ENCODE measurements at places on chromosomes 7 and 10.

DNA sequence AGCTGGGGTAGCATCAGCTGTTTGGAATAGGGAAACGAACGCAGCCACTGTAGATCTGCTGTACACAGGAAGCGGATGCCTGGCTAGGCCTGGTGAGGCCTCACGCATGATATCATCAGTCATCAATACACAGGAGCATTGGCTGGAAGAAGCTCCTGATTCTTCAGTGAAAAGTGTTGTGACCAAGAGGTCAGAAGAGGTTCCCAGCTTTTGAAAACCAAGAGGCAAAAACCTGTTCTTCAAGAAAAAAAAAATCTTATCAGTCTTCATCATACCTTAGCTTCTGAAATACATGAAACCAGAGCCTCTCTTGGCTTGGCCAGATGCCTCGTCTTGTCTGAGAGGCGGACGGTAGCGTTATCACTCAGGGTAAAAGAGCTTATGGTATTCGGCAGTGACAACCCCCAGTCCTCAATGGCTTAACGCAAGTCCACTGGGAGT is 139.3 kb upstream of the TCF7L2 start:
- DNase-seq, result no peak
- H3K4me1 ChIP-seq, result no peaks in the 10 kb centered on the region
- H3K4me3 ChIP-seq, result no peak overlapping the region
- peaks cover 20% of the 10 kb centered on the region for H3K36me3 ChIP-seq
- no peak overlapping the region for H3K27ac ChIP-seq

- H3K27me3 ChIP-seq, result no peaks in the 10 kb centered on the region
- H3K4me3 ChIP-seq, result no peak overlapping the region
- peaks cover 17% of the 10 kb centered on the region for H3K4me1 ChIP-seq
- H3K27ac ChIP-seq, result no peak overlapping the region
- DNase-seq, result no peak
- H3K36me3 ChIP-seq, result peaks cover 11% of the 10 kb centered on the region
Measured at GRCh38 chr7:2010101-2010500, 222.6 kb downstream of the MAD1L1 start.

DNA sequence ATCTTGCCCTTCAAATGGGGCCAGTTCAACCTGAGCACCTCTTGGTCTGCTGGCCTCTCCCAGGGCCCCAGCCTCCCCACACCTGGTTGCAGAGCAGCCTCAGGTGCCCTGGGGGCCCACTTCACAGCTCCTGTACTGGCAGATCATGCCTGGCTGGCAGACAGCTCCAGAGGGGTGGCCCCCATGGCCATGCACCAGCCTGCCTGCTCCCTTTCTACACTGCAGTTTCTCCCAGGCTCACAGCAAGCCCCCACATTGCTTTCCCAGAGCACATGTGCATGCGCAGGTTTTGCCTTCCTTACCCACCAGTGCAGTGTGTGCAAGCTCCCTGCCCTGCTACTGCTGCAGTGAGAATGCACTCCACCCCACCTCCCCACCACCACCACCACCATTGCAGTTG is 9.8 kb upstream of the MIOS start:
- no peak overlapping the region for H3K4me3 ChIP-seq
- DNase-seq, result no peak
- no peaks in the 10 kb centered on the region for H3K27me3 ChIP-seq
- no peak overlapping the region for H3K27ac ChIP-seq
- no peaks in the 10 kb centered on the region for H3K4me1 ChIP-seq

DNA sequence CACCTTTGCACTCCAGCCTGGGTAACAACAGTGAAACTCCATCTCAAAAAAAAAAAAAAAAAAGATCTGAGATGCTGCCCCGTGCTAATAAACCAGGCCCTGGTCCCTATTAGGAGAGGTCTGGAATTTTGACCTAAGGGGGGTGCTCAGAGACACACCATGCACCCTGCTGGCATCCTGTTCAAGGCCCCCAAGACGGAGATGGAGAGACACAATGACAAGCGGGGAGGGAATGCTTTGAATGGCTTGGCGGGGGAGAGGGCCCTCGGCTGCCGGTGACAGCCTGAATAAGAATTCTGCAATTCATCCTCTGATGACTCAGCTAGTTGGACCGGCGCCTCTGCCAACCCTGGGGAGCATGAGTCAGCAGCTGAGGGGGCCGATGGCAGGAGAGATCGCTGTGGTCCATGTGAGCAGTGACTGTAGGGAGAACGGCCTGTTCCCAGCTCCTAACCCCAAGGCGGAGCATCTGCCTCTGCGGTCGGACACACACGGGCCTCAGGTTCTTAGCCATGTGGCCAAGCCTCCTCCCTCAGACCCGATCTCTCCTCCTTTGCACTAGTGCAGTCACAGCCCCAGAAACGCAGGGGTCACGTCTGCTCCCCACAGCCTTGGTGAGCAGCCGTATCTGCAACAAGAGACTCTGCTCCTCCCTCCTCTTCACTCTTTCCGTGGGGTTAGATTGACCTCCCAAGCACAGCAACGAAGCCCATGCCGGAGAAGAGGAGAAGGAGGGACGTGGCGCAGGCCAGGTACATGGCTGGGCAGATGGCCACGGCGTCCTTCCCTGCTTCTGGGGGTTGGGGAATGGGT is 14.9 kb downstream of the TRIM56 start:
- H3K27me3 ChIP-seq, result peaks cover 8% of the 10 kb centered on the region
- no peaks in the 10 kb centered on the region for H3K36me3 ChIP-seq
- no peak overlapping the region for H3K27ac ChIP-seq
- H3K4me3 ChIP-seq, result no peak overlapping the region
- no peak for DNase-seq

DNA sequence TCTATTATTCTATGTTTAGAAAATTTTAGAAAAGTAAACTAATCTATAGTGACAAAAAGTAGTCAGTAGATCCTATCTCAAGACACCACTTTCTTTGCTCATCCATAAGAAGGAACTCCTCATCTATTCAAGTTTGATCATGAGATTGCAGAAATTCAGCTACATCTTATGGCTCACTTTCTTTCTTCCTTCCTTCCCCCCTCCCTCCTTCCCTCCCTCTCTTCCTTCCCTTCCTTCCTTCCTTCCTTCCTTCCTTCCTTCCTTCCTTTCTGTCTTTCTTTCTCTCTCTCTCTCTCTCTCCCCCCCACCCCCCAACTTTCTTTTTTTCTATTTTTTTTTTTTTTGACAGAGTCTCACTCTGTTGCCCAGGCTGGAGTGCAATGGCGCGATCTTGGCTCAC is 35.3 kb upstream of the SRPK2 start:
- H3K4me1 ChIP-seq, result no peaks in the 10 kb centered on the region
- no peak for DNase-seq
- H3K27ac ChIP-seq, result no peak overlapping the region
- H3K27me3 ChIP-seq, result no peaks in the 10 kb centered on the region
- H3K36me3 ChIP-seq, result no peaks in the 10 kb centered on the region

GRCh38 chr7:36291387-36292316 is 98.0 kb upstream of the ANLN start:
- no peaks in the 10 kb centered on the region for H3K27me3 ChIP-seq
- H3K4me1 ChIP-seq, result peaks cover 22% of the 10 kb centered on the region
- peak; percentile 70 for DNase-seq
- H3K4me3 ChIP-seq, result peak overlapping the region; percentile 54

DNA sequence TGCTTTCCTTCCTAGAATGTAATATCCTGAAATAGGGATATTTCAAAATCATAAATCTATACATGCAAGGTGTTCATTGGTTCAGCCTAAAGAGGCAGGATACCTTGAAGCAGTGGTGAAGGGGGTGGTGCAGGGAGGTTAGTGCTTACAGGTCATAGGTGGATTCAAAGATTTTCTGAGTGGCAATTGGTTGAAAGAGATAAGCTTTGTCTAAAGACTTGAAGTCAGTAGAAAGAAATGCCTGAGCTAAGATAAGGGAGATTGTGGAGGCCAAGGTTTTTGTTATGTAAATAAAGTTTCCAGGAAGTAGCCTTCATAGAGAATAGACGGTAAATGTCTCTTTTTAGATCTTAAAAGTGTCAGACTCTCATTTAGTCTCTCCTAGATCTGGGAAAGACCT is 741.2 kb upstream of the ZWINT start:
- DNase-seq, result no peak
- no peak overlapping the region for H3K27ac ChIP-seq
- H3K36me3 ChIP-seq, result no peaks in the 10 kb centered on the region
- no peak overlapping the region for H3K4me3 ChIP-seq
- H3K27me3 ChIP-seq, result no peaks in the 10 kb centered on the region

GRCh38 chr10:43073191-43073590 is 3.7 kb upstream of the RET start:
- no peaks in the 10 kb centered on the region for H3K36me3 ChIP-seq
- peaks cover 4% of the 10 kb centered on the region for H3K4me1 ChIP-seq
- DNase-seq, result no peak
- H3K4me3 ChIP-seq, result peak overlapping the region; percentile 51

GRCh38 chr7:33725111-33726025 is 180.0 kb upstream of the BMPER start:
- no peaks in the 10 kb centered on the region for H3K27me3 ChIP-seq
- H3K4me3 ChIP-seq, result no peak overlapping the region
- H3K36me3 ChIP-seq, result peaks cover 5% of the 10 kb centered on the region
- no peak for DNase-seq
- H3K4me1 ChIP-seq, result no peaks in the 10 kb centered on the region

DNA sequence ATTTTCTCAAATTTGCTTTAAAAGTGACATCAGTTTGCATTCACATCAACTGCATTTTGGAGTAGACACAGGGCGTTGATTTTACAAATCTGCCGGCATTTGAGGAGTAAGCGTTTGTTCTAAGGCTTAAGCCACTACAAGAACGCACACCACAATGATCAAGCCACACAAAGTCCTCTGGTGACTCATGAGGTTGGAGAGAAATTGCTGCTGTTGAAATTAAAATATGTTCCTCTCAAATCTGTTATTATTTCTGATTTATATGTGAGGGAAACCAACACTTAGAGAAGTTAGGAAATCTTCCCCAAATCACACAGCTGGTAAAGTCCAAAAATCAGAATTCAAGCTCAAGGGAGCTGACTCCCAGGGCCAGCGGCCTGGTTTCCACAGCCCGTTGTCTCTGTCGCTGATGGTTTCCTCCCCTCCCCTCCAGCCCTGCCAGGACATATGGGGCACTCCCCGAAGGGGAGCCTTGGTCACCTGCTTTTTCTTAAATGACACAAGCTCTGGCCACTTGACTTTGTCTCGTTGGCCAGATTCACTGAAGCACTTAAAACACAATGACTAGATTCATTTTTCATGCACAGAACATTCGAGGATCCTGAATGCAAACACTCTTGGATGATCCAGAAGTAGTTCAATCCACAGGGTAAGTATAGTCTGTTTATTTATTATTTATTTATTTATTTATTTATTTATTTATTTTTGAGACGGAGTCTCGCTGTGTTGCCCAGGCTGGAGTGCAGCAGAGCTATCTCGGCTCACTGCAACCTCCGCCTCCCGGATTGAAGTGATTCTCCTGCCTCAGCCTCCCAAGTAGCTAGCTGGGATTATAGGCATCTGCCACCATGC is 29.2 kb upstream of the KLF6 start:
- H3K36me3 ChIP-seq, result no peaks in the 10 kb centered on the region
- peaks cover 32% of the 10 kb centered on the region for H3K4me1 ChIP-seq
- no peak overlapping the region for H3K27ac ChIP-seq
- H3K4me3 ChIP-seq, result no peak overlapping the region

- H3K4me3 ChIP-seq, result no peak overlapping the region
- H3K4me1 ChIP-seq, result no peaks in the 10 kb centered on the region
- no peak overlapping the region for H3K27ac ChIP-seq
- H3K27me3 ChIP-seq, result no peaks in the 10 kb centered on the region
Measured at GRCh38 chr7:21572331-21573313, 29.8 kb downstream of the DNAH11 start.

DNA sequence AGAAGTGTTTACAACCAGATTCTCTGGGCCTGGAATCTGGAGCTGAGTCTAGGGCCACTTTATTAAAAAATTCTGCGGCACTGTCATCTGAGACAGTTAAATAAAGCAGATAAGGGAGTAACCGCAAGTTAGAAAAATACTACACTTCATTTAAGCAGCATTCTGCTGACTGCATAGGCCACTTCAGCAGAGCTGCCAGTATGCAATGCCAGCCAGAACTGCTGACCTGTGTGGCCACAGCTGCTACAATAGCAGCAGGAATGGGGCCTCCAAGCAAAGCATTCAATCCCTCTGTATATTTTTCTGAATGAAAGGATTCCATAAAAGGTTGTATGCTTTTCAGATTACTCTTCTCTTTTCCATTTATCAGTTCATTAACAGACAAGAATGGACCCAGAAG is 136.0 kb downstream of the COL28A1 start:
- H3K4me3 ChIP-seq, result no peak overlapping the region
- no peak overlapping the region for H3K27ac ChIP-seq
- no peaks in the 10 kb centered on the region for H3K36me3 ChIP-seq
- no peaks in the 10 kb centered on the region for H3K4me1 ChIP-seq
- H3K27me3 ChIP-seq, result peaks cover 12% of the 10 kb centered on the region

GRCh38 chr10:26689399-26689798 is 8.1 kb upstream of the PDSS1 start:
- no peaks in the 10 kb centered on the region for H3K36me3 ChIP-seq
- H3K4me3 ChIP-seq, result no peak overlapping the region
- no peak for DNase-seq

GRCh38 chr7:55272328-55272727 is 92.8 kb upstream of the LANCL2 start:
- no peaks in the 10 kb centered on the region for H3K4me1 ChIP-seq
- no peak overlapping the region for H3K4me3 ChIP-seq
- H3K36me3 ChIP-seq, result no peaks in the 10 kb centered on the region
- peaks cover 3% of the 10 kb centered on the region for H3K27me3 ChIP-seq
- DNase-seq, result no peak

- no peaks in the 10 kb centered on the region for H3K4me1 ChIP-seq
- no peak overlapping the region for H3K4me3 ChIP-seq
- DNase-seq, result no peak
- H3K27me3 ChIP-seq, result no peaks in the 10 kb centered on the region
Measured at GRCh38 chr10:106931159-106931852, 233.2 kb downstream of the SORCS1 start.

GRCh38 chr7:112072541-112073245 is 133.5 kb downstream of the DOCK4 start:
- no peaks in the 10 kb centered on the region for H3K4me1 ChIP-seq
- no peak overlapping the region for H3K4me3 ChIP-seq
- DNase-seq, result no peak
- H3K27ac ChIP-seq, result no peak overlapping the region
- H3K27me3 ChIP-seq, result peaks cover 6% of the 10 kb centered on the region

DNA sequence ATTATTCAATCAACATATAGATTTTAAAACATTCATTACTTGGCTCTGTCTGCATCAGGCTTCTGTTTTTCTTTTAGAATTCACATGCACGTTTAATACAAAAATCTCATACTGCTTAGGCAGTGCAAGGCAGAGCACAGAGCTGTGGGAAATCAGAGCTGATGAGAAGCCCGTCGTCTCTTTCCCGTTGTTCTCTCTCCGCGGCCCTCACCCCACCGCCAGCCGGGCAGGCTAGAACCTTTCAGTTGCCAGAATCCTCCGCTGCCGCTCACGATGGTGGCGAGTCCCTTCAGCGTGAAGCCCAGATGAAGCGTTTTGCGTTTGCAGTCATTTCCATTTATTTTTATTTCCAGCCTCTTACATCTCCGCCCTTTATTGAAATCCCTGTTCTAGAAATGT is 648.2 kb downstream of the SDK1 start:
- no peak overlapping the region for H3K4me3 ChIP-seq
- no peaks in the 10 kb centered on the region for H3K27me3 ChIP-seq
- no peaks in the 10 kb centered on the region for H3K4me1 ChIP-seq
- no peak for DNase-seq

Data from naive thymus-derived CD8-positive, alpha-beta T cell (primary cell).